HepG2 (cell line): ENCODE measurements at places on chromosomes 16 and 17. TPM values are rescaled to one million over a fixed set of nuclear protein-coding genes. Genes with fewer than 3 reads are reported as not detected.

DNA sequence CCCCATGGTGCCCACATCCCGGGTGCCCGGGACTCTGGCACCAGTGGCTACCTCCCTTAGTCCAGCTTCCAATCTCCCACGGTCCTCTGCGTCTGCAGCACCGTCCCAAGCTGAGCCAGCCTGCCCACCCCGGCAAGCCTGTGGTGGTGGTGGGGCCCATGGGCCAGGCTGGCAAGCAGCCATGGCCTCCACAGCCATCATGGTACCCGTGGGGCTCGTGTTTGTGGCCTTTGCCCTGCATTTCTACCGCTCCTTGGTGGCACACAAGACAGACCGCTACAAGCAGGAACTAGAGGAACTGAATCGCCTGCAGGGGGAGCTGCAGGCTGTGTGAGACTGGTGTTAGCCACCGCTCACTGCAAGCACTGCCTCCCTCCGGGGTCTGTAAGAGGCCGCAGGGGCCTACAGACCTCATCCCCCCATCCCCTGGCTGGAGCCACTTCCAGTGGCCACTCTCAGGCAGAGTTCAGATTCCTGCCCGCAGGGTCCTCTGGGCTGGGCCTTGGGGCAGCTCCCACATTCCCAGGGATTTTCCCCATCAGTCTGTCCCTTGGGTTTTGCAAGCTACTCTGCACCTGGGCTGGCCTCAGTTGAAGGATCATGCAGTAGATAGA lies 3.9 kb upstream of the SETD1A start:
- DNase-seq: peak; percentile 88

DNA sequence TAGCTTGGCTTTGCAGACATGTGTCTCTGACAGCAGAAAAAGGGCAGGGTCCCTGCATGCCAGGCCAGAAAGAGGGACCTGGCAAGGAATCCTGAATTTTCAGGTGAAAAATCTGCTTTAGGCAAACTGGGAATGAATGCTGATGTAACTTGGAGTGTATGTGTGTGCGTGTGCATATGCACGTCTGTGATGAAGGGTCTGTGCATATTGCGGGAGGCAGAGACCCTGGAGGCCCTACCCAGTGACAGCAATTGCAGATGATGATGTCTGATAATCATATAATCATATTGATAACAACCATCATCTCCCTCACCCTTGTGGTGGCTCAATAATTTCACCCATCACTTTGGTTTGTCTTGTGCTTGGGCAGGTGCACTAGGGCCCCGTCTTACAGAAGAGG lies 80.7 kb upstream of the SDK2 start:
- DNase-seq: no peak

DNA sequence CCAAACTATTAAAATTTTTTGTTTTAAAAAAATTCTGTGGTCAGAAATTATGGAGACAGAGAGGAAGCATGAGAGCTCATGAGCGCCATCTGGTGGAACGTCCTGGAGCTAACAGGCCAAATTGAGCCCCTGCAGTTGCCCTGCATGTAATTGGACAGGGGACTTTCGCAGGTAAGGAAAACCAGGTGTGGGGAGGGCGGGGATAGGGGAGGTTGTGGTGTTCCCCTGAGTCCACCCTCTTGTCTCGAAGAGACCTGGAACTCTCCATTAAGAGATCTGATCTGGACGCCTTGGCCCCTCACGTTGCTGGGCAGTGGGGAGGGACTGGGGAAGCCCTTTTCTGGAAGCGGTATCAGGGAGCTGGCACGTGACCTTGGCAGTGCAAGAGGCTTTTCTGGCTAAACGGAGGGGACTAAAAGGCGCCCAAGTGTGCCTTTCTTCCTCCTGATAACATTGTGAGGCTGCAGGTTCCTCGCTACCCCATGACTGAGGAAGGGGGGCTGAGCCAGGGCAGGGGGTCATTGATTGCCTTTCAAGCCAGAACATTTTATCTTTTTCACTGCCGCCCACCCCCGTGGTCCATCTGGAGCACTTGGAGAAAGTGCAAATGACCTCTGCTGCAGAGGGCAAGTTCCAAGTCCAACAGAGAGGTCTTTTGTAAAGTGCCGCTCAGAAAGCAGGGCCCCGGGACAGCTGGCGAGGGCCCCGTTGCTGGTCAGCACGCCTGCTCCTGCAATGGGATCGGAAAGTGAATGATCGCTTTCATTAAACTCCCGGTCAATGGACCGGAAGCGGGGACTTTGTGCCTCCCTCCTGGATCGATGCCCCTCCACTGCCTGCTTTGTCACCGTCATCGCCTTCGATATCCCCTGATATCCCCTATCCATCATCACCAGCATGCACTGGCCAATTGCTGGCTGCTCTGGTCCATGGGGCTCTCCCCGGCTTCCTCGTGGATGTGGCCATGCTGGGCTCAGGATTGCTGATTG lies 18.4 kb downstream of the PDILT start:
- peak; percentile 67 for DNase-seq

DNA sequence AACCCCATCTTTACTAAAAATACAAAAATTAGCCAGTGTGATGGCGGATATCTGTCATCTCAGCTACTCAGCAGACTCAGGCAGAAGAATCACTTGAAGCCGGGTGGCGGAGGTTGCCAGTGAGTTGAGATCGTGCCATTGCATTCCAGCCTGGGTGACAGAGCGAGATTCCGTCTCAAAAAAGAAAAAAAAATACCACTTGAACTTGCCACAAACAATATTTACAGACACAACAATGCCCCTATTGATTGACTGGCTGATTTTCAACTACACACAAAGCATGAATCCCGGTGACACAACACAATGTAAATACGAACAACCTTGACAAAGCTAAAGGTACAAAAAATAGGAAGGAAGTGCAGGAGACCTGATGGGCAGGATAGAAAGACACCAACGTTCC lies 49.3 kb downstream of the NXN start:
- peak; percentile 98 for DNase-seq

GRCh38 chr16:80940069-80940856 lies 66.4 kb downstream of the CMC2 start:
- no peak for DNase-seq

GRCh38 chr16:56911771-56912571 lies 20.0 kb upstream of the HERPUD1 start:
- DNase-seq: no peak

- no peak for DNase-seq
Observed at GRCh38 chr17:32859857-32860525, 16.9 kb downstream of the MYO1D start.

TOM1L1 gene
- 38.8 and 51.3 TPM in 2 replicates for polyA plus RNA-seq

CA10 gene
- not detected in 2 replicates for polyA plus RNA-seq

DNA sequence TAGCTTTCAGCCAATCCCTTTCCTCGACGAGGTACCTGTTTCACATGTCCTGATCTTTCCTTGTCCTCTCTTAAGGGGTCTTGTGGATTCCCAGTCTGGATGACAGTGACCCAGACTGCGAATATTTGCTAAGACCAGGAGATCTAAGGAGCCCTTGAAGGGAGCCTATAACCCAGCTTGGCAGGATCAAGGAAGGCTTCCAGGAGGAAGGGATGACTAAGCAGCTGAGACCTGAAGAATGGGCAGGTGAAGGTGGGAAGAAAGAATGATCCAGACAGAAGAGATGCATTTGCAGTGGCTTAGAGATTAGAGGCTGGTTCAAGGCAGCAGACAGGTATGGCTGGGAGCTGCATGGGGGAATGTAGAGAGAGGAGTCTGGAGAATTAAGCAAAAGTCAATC lies 1.9 kb upstream of the PDK2 start:
- DNase-seq: no peak

DNA sequence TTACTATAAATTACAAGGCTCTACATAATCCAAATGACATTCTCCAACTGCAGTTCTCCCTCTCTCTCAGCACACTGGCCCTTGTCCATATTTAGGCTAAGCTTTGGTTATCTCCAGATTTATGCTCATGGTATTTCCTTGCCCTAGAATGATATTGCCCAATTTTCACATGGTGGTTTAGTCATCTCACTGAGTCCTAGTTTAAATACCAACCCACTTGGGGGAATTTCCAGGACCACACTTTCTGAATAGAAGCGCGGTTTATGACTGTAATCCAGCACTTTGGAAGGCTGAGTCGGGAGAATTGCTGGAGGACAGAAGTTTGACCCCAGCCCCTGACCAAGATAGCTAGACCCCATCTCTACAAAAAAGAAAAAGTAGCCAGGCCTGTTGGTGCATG lies 280.1 kb upstream of the MON1B start:
- no peak for DNase-seq

CCDC78 gene
- polyA plus RNA-seq: 1.5 and 1.7 TPM in 2 replicates

DNA sequence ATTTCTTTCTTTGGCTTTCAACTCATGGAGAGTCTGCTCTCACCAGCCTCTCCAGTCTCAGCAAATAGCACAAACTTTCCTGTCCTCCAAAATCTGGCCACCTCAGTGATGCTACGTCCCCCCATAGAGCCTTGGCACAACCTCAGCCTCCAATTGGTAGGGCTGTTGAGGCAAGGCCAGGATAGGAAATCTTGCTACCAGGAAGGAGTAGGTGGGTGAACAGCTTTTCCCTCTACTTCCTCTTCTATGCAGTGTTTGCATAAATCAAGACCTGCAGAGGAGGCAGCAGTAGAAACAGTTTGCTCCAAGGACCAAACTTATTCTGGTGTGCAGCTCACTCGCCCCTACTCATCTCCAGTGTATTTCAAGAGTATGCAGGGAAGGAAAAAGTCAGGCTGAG lies 701 bp upstream of the DPEP2 start:
- DNase-seq: no peak

GNGT2 gene
- polyA plus RNA-seq: not detected in 2 replicates

TEKT1 gene
- polyA plus RNA-seq: not detected in 2 replicates

DNA sequence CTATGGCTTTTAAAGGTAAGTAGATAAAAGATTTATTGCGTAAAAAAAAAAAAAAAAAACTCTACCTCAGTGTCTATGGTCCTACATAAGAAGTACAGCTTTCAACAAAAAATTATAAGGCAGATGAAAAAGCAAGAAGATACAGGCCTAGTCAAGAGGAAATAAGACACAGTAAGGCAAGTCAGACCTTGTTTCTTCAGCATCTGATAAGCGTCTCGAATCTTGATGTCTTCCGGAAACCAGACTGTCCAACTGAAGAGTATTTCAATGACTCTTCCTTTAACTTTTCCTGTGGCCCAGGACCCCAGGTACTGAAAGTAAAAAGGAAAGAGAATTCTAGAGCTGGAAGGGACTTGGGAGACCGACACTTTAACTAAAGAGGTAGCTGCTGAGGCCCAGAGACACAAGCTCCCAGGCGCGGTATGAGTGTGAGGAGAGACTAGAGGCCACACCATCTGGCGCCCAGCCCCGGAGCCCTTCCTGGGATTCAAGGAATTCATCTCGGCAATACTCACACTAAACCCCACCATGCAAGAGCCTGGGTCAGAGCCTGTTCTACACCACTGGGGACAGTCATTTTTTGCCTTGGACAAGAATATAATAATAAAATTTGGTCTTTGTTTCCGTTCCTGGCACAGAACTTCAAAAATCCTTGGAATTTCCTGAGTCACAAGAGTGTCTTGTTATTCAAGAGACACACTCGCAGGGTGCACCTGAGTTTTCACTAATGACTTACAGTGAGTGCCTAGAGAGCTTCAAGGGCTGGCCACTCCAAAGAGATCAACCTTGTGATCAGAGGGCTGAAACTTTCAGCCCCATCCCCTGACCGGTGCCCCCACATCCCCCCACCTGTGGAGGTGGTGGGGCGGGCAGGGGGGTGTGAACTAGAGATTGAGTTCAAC lies 18.6 kb downstream of the GGA2 start:
- DNase-seq: no peak

DNA sequence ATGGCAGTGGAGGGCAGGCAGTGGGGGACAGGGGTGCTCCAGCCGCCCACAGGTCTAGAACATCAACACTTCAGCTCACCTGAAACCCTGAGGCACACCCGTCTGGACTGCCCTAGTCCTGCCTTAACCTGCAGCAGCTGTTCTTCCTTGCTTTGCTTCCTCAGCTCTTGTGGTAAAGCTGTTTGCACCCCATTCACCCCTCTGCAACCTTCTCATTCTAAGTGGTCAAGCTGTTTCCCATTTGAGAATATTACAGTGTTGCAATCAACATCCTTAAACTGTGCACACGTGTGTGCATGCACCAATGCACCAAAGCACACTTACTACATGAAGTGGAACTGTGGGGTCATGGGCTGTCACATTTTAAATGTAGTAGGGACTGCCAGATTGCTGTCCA lies 32.4 kb downstream of the SCNN1B start:
- DNase-seq: no peak

GRCh38 chr16:87273471-87274030 lies 43.6 kb downstream of the C16orf95 start:
- no peak for DNase-seq

GRCh38 chr17:72151565-72152386 lies 31.0 kb downstream of the SOX9 start:
- peak; percentile 97 for DNase-seq

- DNase-seq: no peak
Observed at GRCh38 chr16:31328322-31329052, 26.5 kb upstream of the ITGAX start.

GRIN2A gene
- polyA plus RNA-seq: not detected in 2 replicates

ANKS4B gene
- polyA plus RNA-seq: 6.5 and 8.0 TPM in 2 replicates

BICDL2 gene
- polyA plus RNA-seq: 0.12 and 0.18 TPM in 2 replicates

GRCh38 chr16:58481931-58482330 lies 18.0 kb upstream of the NDRG4 start:
- DNase-seq: no peak

- no peak for DNase-seq
Observed at GRCh38 chr17:58279736-58280479, 827 bp downstream of the MPO start.

C16orf92 gene
- polyA plus RNA-seq: not detected in 2 replicates

DNA sequence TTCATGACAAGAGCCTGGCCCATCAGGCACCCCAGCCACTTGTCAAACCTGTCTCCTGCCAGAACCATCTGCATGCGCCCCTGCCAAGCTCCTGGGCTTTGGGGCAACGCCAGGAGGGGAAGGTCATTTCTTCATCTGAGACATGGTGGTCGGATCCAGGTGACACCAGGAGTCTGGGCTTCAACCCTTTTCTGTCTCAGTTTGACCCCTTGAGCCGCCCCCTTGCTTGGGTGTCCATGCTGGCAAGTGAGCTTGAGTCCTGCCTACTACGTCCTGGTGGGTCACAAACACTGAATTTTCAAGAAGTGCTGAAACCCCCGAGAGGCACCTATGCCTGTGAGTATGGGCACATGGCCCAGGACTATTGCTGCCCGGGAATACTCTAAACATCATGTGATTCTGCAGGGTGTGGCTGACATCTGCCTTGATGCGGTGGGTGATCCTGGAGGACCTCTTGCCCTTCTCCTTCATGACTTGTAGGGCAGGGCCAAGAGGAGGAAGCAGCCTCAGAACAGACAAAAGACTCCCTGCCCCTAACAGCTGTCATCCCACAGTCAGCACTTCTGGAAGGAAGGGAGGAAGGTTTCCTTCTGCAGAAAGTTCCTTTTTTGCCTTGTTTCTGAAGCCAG lies 43.4 kb downstream of the TNFRSF13B start:
- no peak for DNase-seq
